ENCODE measurements at places on chromosomes 5 and 9.
A peak's percentile ranks its signal among the peaks of the same experiment; 100 is the strongest.

DNA sequence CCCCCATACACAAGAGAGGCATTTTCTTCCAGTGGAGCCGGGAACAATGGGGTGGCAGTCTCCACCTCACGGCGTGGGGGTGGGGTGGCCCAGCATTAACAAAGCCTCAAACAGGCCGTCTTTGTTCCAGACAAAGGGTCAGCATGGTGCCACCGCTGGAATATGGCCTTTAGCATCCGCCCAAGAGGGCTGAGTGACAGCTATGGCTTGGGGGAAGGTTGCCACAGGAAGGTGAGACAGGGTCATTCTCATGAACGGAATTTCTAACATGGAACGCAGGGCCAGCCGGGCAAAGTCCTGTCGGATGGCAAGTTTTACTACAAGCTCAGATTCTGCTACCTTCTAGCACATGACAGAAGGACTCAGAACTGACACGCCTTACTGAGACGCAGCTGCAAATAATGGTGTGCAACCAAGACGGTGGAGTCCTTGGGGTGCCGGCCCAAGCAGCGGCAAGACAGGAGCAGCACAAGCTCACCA is 64.0 kb downstream of the OTULIN start:
- no peak for DNase-seq

DNA sequence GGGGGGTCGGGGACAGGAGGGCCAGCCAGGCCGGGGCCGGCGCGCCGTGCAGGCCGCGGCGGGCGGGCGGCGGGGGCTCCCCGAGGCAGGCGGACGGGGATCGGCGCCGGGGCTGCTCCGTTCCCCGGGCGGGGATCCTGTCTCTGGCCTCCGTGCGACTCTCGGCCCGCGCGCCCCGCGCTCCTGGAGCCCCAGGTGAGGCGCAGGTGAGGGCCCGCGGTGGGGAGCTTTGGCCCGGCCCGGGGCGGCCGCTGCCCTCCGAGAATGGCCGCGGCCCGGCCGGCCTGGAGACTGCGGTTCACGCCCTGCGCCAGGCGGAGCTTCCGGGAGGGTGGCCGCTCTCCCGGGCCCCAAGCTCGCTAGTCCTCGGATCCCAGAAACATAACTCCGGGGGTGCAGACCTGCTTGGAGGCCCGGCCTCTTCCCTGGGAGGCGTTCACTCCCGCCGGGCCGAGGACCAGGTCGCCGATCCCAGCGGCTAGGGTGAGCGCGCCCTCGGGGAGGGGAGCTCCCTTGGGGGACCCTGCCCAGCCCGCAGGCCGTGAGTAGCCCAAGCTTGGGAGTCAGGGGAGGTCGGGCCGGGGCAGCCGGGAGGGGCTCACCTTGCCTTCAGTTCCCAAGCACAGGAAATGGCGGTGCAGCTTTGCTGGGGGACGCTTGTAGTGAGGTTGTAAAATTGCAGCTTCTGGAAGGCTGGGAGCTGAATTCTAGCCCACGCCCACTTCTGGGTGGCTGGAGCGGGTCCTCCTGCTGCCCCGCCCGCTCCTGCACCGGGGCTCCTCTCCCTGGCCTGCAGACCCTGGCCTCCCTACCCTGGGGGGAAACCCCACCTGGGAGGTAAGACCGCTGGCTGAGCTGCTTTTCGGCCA is 723 bp downstream of the PPP1R26 start:
- DNase-seq = peak; percentile 69

GRCh38 chr5:107291866-107292265 is 378.9 kb downstream of the EFNA5 start:
- DNase-seq = no peak

DNA sequence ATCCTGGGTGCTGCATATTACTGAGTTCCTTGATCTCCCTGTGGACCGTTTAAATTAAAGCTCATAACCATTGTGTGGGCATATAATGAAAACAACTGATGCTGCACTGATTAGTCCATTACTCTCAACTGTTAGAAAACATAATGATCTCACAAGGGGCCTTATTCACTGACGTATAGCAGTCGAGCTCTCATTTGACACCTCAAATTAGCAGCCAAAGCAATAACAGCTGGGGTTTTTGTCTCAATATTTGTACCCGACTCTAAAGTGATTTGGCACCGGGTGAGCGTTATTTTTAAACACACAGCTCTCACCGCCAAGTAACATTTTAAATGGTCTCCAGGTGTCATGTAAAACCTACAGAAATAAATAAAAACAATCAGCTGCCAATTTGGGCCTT is 252.2 kb upstream of the PANK3 start:
- no peak for DNase-seq

- DNase-seq = no peak
These were observed 604.8 kb downstream of the BNC2 start for GRCh38 chr9:16265688-16266087.

GRCh38 chr5:149740866-149741459 is 10.9 kb downstream of the PPARGC1B start:
- no peak for DNase-seq

GRCh38 chr9:125931211-125931610 is 184.0 kb downstream of the PBX3 start:
- DNase-seq = no peak

DNA sequence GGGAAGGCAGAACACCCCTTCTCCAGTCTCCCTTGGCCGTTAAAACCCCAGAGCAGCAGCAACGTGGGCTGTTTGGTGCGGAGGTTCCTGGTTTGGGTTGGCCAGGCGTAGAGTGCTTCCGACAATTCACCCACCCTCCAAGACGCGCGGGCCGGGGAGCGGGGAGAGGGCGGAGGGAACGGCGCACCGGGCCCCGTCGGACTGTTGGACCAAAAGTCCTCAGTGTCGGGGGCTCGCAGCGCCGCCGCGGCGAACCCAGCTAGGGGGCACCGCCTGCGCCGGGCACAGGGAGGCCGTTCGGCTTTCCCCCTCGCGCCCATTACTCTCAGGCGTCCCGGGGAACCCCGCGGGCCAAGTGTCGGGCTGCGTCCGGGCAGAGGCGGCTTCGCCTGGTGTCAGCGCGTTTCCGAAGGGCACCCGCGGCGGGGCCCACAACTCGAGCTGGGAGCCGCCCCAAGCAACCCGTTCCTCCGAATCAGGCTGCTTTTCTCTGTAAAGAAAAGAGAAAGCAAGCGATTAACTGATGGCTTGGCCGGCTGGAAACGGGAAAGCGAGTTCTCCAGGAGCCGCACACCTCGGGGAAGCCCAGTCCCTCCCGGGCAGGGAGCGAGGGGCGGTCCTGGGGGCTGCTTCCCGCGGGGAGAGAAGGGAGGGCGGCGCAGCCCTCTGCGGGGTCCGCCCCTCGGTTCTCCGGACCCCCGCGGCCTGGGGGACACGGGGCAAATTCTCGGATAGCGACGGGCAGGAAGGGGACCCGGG is 145.5 kb downstream of the ERCC6L2 start:
- peak; percentile 35 for DNase-seq

GRCh38 chr5:2892466-2893000 is 141.1 kb upstream of the IRX2 start:
- DNase-seq = no peak

DNA sequence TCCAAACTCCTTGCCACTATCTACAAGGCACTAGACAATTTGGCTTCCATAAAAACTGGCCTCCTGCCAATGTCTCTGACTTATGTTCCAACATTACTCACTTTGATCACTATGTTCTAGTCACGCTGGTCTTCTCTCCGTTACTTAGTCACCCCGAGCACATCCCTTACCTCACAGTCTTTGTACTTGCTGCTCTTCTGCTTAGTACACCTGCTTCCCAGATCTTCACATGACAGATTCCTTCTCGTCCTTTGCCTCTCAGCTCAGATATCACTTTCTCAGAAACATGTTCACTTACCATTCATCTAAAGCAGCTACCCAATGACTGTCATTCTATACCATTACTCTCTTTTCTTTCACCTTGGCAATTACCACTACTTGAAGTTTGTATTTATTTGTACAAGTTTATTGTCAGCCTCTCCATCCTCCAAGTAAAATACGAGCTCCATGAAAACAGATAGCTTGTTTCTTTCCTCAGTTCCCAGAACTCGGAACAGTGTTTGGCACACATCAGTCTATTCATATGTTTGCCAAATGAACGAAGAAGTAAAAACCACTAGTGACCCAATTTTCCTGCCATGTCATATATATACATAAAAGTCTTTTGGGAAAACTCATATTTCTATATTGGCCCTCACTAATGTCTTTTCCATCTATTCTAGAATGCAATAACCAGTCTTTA is 5.9 kb upstream of the SLC22A5 start:
- DNase-seq = peak; percentile 81

DNA sequence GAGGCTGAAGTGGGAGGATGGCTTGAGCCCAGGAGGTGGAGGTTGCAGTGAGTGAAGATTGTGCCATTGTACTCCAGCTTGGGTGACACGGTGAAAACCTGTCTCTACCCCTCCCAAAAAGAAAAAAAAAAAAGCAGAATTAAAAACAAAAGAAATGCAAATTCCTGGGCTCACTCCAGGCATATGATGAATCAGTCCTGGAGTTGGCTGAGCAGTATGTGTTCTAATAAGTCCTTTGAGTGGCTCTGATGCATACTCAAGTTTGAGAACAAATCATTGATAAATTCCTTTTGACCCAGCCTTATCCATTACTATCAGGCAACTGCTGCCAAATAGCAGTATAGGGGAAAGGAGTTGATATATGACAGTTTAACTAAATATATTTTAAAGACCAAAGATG is 28.3 kb downstream of the UHRF2 start:
- no peak for DNase-seq

DNA sequence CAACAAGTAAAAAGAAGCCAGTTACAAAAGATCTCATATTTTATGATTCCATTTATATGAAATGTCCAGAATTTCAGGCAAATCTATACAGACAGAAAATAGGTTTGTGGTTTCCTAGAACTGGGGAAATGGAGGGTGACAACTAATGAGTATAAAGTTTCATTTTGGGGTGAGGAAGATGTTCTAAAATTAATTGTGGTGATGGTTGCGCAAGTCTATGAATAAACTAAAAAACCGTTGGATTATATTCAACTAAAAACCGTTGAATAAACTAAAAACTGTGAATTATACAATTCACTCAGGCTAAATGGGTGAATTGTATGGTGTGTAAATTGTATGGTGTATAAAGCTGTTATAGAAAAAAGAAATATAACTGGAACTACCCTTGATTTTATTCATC is 47.6 kb downstream of the ADAMTS6 start:
- no peak for DNase-seq

- DNase-seq = no peak
These were observed 15.1 kb upstream of the TRIM36 start for GRCh38 chr5:115184770-115185169.

- DNase-seq = peak; percentile 9
These were observed 48.2 kb downstream of the DAPK1 start for GRCh38 chr9:87545858-87546257.

DNA sequence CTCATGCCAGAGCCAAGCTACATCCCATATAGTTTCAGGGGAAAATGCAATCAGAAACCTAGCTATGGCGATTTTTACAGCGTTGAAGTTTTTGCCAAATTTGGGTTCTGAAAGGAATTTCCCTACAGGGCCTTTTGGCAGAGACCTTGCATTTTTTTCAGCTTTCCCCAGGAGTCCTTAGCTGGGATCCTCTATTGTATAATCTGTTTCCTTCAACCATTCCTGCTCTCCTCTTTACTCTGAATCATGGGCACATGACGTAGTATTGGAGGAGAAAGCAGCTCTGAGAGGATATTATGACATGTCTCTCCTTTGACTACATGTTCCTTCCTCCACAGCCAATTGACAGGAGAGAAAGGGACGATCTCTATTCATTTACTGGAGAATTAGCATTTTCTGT is 118.5 kb upstream of the ERCC6L2 start:
- peak; percentile 72 for DNase-seq

DNA sequence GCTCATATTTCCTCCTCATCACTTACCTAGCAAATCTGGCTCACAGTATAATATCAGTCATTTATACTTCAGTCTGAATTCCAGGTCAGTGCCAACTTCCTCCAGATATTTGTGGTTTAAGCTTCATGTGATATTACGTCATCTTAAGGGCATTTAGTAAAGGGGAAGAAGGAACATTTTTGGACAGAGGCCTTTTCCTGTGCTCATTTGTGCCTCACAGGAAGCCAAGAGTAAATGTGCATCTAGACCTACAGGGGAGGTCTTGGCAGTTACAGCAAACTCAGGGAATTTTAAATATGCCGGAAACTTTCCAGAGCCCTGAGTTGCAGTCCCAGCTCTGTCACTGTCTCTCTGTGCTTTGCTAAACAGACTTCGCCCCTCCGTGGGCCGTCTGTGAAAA is 12.3 kb upstream of the KCNIP1 start:
- DNase-seq = peak; percentile 95
